ENCODE measurements at places on chromosomes 11 and 22.

- no peak for DNase-seq
Observed at GRCh38 chr11:72072348-72072747, 8.0 kb downstream of the NUMA1 start.

DNA sequence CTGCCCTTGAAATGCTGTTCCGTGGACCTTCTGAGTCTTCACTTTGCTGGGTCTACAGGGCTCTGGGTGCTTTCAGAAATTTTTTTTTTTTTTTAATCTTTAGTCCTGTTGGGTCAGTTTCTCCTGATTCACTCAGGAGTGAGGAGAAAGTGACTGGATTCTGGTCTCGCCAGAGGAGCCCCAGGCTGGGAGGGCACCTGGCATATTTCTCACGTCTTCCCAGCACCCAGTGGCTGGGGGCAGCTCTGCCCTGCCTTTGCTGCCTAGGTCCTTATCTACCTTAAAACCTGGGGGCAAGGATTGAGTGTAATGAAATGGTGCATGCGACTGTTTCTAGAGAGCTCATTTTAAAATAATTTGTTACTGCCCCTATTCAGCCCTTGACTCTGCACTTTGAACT is 23.3 kb downstream of the SAMM50 start:
- no peak for DNase-seq

GRCh38 chr11:118401880-118402590 is 629 bp downstream of the ATP5MG start:
- DNase-seq = no peak

GRCh38 chr22:33299245-33299956 is 241.2 kb upstream of the SYN3 start:
- no peak for DNase-seq

- no peak for DNase-seq
Observed at GRCh38 chr11:35494957-35495490, 30.4 kb downstream of the PAMR1 start.

- no peak for DNase-seq
Observed at GRCh38 chr11:46639197-46639839, 22.0 kb downstream of the ATG13 start.

DNA sequence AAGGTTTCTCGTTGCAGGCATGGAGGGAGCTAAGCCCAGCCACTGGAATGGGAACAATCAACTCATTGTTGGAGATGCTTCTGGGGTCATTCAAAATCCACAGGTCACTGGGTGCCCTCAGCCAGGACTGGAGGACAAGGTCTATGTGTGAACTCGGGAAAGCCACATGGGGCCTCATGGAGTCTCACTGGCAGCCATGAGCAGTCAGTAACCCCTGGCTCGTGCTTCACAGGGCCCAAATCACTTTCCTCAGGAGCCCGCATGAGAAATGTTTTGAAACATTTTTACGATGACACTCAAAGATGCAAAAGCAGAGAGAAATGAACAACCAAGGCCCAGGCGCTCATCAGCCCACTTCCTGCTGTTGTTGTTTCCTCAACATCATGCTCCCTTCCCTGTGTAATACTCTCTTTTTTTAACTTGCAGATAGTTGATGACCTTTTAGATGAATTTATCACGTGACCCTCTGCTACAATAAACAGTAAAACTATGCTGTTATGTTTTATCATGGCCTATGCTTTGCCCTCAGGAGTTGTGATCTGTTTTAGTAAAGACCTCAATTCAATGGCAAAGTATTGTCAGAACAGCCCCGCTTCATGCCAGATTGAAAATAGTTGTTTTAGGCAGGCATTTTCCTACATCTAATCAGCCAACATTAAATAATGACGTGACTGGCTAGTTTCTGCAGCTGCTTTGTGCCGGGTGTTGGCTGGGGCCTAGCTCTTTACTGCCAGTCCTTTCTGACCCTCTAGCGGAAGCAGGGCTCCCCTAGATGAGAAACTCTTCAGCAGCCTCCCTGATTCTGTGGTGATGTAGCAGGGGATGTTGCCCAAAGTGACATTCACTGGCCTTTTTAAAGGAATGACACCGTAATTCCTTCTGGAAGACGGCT is 39.7 kb downstream of the ADAMTS15 start:
- no peak for DNase-seq

DNA sequence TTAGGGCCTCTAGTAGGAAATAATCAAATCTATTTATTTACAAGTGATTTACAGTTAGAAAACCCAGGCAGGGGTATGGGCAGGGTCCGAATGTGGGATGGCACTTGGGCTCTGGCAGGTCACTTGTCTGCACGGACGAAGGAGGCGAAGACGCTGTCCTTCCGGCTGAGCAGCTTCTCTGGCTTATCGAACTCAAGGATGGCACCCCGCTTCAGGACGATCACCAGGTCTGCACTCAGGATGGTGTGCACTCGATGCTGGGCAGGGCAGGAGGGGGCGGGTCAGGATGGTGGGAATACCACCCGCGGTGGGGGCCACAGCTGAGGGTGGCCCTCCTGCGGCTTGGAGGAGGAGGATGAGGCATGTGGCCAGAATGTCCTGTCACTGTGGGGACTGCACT is 4.4 kb upstream of the KCNJ11 start:
- DNase-seq = no peak

DNA sequence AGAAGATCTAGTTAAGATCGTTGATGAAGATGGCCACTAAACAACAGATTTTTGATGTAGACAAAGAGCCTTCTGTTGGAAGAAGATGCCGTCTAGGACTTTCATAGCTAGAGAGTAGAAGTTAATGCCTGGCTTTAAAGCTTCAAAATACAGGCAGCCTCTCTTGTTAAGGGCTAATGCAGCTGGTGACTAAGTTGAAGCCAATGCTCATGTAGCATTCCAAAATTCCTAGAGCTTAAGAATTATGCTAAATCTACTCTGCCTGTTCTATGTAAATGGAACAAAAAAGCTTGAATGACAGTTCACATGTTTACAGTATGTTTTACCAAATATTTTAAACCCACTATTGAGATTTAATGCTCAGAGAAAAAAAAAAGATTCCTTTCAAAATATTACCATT is 492.6 kb downstream of the CNTN5 start:
- no peak for DNase-seq

DNA sequence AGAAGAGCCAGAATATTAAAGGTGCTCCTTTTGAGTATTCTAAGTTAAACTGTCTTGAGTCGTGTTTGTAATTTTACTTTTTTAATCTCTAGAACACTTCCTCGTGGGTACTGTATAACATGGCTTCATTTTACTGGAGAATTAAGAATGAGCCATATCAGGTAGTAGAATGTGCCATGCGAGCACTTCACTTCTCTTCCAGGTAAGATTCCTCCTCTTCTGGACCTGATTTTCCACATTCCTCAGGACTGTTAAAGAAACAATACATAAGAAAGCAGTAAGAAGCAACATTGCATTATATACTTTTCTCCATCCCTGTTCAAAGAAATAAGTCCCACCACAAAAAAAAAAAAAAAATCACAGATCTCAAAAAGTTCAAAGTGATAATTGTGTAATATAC is 37.9 kb downstream of the TTC17 start:
- no peak for DNase-seq

DNA sequence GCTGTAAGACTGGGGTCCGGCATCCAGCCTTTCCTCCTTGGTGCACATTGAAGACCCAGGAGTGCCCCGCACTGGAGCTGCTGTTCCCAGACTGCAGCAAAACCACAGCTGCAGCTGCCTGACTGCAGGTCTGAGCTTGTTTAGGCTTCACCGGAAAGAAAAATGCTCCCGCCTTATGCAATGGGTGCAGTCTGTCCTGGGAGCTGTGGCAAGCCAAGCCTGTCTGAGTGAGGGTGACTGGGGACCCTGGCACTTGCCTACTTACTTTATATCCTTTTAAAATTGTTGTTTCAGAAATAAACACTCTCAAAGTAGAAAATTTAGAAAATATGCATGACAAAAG is 23.3 kb upstream of the CD44 start:
- DNase-seq = no peak

GRCh38 chr11:59204746-59205145 is 8.0 kb downstream of the MPEG1 start:
- DNase-seq = no peak

DNA sequence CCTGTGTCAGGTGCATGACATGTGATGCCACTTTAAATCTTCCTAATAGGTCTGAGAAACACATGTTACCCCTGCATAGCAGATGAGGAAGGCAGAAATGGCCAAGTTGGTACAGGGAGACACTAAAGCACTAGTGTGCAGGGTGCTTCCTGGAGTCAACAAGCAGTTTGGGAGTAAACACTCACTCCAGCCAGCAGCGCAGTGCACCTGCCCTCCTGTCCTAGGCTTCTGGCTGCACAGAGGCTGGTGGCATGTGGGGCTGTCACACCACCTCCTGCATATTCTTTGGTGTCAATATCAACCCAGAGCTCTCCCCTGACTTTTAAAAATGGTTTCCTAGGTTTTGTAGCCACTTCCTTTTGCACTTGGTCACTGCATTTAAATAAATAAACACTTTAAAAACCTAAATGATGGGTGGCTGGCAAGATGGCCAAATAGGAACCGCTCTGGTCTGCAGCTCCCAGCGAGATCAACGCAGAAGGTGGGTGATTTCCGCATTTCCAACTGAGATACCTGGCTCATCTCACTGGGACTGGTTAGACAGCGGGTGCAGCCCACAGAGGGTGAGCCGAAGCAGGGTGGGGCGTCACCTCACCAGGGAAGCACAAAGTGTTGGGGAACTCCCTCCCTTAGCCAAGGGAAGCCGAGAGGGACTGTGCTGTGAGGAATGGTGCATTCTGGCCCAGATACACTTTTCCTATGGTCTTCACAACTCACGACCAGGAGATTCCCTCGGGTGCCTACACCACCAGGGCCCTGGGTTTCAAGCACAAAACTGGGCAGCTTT is 33.5 kb downstream of the GAB4 start:
- no peak for DNase-seq

DNA sequence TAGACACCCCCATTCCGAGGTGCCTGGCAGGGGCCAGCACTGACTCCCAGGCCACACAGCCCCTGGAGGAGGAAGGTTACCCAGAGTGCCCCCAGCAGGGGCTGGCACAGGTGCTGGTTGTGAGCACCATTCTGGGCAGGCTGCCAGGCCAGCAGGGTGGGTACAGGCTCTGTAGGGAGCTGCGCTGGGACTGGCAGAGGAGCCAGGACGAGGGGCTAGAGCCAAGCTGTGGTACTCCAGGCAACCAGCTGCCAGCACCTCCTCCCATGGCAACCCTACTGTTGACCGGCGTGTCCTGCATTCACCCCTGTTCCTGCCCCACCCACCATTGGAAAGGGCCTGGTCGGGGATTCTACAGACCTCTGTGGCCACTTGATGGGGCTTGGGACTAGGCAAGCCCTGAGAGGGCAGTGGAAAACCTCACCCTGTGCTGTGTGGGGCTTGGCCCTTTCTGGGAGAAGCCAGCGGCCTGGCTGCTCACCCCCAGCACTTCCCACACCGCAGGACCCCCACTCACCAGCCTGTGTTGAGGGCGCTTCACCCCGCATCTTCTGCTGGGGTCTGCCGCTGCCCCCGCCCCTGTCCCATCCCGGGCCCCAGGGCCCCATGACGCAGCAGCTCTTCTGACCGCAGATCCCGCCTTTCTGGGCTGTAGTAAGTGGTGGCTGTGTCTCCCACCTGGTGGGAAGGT is 1.9 kb downstream of the CLDN5 start:
- DNase-seq = no peak

DNA sequence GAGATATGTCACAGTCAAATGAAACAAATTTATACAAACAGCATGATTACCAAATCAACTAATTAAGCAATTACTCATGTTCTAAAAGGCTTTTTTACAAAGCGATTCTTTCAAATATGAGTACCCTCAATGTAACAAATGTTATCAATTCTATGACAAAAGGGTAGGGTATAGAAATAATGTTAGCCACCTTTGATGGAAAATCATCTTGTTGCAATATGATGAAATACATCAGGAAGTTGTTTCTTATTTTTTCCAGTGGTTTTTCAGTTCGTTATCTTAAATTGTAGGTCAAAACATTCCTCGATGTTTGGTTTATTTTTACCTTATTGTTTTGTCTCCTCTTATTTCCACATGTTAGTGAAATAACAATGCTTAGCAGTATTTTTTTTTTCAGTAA is 6.5 kb downstream of the ARHGEF12 start:
- DNase-seq = no peak

DNA sequence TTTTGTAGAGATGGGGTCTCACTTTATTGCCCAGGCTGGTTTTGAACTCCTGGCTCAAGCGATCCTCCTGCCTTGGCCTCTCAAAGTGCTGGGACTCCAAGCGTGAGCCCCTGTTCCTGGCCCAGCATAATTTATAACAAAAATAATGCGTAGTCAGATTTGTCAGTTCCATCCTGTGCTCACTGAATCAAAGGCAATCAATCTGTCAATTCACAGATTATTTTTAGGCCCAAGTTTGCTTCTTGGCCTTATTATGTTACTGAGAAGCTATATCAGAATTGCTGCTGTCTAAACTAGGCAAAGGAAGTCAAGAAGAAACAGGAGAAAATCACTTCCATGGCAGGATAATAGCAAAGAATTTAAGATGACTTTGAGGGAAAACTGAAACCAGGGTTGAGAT is 8.7 kb downstream of the DLAT start:
- no peak for DNase-seq

DNA sequence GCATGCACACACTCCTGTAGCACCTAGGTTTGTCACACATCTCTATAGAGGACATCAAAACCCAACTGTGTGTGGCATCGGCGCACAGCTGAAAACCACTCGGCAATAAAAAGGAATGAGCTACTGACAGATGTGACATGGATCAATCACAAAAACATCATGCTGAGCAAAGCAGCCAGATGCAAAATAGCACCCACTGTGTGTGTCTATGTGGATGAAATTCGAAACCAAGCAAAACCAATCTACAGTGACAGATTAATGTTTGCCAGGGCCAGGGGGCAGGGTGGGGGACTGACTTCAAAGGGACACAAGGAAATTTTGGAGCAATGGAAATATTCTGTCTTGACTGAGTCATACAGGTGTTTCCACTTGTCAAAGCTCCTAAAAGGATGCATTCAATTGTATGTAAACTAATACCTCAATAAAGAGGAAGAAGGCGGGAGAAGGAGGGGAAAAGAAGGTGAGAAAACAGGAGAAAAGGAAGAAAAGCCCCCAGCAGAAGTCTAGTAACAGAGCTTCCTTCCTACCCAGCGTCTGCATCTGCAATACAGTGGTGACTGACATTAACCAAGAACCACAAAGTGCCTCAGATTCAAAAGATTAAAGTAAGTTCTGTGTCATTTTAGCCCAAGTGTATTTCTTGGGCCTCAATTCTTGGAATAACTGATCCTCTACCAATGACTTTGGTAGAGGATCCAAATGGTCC is 49.8 kb downstream of the PACSIN2 start:
- DNase-seq = no peak

GRCh38 chr11:92941676-92942571 is 27.5 kb upstream of the MTNR1B start:
- DNase-seq = no peak

DNA sequence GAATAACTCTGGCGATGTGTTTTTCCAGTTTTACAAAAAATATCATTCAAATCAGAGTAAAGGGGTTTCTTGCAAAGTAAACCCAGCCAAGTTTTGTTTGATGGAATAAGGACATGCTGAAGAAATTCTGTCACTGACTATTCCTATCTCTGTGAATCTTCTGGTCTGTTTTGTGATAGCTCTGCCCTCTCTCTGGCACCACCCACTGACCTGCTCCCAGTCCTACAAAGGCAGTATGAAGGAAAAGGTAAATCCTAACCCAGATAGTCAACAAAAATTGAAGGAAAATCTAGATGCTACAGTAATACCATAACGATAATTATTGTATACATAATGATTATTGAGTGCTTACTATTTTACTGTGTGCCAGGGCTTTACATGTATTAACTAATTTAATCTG is 76.3 kb upstream of the TP53AIP1 start:
- DNase-seq = no peak

GRCh38 chr11:100584201-100584985 is 102.7 kb upstream of the ARHGAP42 start:
- no peak for DNase-seq

Measured in brain pericyte (primary cell).